ENCODE measurements at places on chromosomes 5 and 9.

GRCh38 chr9:37200433-37201005, 80.1 kb downstream of the ZCCHC7 start:
- DNase-seq = peak; percentile 26

DNA sequence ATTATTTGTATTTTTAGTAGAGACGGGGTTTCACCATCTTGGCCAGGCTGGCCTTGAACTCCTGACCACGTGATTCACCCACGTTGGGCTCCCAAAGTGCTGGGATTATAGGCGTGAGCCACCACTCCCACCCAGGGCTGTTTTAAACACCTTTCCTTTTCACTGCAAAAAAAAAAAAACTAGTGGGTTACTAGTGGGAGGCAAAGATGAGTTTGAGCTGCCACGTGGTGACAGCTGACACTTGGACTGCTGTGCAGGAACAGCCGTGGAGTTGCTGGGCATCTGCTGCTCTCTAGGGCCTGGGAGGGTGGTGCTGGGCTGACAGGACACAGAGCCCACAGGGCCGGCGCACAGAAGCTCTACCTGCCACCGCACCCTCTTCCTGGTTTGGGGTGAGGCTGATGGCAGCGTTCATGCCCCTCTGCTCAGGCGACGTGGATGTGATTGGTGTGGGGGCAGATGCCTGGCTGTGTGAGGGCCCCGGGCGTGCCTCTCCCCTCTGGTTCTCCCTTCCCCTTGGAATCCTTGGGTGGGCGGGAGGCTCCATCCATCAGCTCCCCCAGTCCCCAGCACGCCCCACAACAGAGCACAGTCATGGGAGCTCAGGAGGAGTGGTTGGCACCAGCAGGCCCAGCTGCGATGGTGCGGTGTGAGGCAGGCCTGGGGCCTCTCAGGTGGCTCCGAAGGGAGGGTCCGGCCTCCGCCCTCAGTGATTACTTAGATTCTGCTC, 16.9 kb downstream of the RABL6 start:
- DNase-seq = no peak

- no peak for DNase-seq
These were observed 123.6 kb downstream of the C5orf15 start for GRCh38 chr5:133844836-133845235.

- no peak for DNase-seq
These were observed 296.8 kb downstream of the MRPS30 start for GRCh38 chr5:45105491-45105994.

DNA sequence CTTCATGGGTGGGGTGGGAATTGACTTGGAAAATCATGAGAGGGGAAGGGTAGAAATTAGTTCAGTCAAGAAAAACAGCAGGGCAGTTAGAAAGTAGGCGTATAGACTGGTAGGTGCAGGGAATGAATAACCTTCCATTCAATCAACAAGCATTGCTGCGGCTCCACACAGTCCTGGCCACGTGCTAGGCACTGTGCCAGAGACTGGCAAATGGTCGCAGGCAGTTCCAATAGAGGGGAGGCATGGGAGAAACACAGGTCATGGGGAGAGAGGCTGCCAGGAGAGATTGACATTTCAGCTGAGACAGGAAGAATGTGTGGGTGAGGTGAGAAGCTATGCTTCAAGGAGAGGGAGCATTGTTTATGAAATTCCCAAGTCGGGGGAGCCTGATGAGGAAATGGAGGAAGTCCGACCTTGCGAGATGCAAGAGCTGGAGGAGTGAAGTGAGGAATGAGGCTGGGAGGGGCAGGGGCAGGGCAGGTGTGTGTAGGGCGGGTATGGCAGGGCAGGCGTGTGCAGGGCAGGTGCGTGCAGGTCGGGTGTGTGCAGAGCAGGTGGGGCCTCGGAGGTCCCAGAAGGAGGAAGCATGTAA, 54.4 kb upstream of the PPARGC1B start:
- DNase-seq = no peak

- DNase-seq = no peak
These were observed 33.5 kb downstream of the PDGFRB start for GRCh38 chr5:150122158-150122510.

DNA sequence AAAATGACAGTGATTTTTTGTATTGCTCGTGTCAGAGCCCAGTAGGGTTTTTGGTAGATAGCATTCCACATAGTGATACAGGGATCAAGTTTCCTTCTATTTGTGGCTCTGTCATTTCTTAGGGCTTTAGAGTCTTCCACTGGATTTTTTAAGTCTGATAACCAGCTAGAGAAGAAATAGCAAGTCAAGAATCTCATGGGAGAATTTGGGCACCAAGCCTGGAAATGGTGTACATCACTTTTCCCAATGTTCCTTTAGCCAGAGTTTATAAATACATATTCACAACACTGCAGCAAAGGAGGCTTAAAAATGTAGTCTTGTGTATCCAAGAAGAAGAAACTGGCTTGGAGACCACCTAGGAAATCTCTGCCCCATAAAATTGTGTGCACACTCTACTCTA, 647.1 kb upstream of the KLF4 start:
- no peak for DNase-seq

DNA sequence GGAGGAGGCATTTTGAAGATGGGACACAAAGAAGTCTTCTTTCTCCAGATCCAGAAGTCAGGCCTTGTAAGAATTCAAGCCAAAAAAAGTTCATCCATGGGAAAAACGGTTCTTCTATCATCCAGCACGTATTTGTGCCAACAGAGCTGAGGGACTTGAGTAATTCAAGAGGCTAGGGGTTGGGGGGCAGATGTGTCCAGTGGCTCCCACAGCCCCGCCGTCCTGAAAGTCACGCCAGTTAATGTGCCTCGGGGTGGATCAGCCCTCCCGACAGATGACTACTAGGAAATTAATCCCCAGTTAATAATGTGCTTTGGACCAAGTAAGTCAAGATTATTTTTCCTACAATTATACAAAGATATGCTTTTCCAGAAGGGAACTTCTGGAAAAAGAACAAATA, 23.4 kb downstream of the NREP start:
- DNase-seq = no peak

GRCh38 chr5:53557386-53557785, 3.1 kb upstream of the NDUFS4 start:
- no peak for DNase-seq

GRCh38 chr5:160371294-160371693, 868 bp upstream of the C1QTNF2 start:
- DNase-seq = no peak

DNA sequence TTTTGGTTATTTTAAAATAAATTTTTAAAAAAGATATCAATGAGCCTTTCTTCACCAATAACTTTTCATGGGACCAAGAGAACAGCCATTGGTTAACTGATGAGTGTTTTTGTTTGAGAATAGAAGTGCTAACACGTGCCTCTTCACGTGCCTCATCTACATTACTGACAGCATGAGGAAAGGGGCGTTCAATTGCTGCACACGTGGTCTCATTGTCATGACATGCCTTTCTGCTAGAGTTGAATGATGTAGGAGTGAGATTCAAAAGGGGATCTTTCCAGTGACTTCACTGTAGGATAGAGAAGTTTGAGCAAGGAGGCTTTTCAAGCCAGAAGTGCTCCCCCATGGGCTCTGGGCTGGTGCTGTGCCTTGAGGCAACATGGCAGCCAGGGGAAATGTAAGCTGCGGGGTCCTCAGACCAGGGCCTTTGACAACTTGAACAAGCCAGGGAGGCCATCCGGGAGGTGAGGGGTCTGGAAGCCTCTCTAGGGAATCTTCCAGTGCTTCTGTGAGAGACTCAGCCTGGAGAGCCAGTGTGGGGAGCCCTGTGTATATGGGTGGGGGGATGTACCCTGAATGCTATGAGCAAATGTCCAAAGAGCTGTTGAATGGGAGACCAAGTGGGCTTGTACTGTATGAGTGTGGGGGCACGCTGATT, 51.2 kb upstream of the FSTL4 start:
- no peak for DNase-seq

- DNase-seq = no peak
These were observed 248.1 kb downstream of the PDE4D start for GRCh38 chr5:59645380-59645779.

GRCh38 chr5:132310141-132310834, 16.1 kb downstream of the SLC22A4 start:
- no peak for DNase-seq

DNA sequence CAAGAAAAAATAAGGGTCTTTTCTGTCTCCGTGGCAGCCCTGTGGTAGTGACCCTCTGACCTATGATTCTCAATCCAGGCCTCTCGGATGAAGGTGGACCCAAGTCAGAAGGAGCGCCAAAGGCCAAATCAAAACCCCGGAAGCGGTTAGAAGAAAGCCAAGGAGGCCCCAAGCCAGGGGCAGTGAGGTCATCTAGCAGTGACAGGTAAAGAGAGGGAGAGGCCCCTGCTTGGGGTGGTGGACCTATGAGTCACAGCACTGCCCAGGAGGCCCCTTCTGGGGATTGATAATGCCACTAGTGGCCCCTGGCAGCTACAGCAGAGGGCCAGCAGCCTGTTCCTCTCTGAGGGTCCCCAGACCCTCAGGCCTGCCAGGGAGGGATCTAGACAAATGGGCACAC, 6.4 kb upstream of the SLC2A8 start:
- no peak for DNase-seq

GRCh38 chr9:27627188-27627564, 53.9 kb upstream of the C9orf72 start:
- no peak for DNase-seq

DNA sequence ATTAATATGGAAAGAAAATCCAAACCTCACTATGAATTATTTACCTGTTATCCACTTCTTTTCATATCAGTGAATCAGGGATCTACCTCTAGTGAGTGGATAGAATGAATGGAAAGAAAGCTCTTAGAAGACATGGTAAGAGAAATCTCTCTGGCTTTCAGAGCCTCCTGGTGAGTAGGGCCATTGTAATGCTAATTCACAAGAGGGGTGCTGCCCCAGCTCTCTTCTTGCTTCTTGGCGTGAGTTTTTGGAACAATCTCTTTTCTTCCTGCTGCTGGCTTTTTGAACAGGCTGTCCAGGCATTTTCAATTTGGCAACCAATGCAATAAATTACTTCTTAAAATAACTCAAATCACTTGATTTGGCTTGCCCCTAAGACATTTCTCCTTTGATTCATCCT, 49.9 kb upstream of the KCNN2 start:
- DNase-seq = no peak

DNA sequence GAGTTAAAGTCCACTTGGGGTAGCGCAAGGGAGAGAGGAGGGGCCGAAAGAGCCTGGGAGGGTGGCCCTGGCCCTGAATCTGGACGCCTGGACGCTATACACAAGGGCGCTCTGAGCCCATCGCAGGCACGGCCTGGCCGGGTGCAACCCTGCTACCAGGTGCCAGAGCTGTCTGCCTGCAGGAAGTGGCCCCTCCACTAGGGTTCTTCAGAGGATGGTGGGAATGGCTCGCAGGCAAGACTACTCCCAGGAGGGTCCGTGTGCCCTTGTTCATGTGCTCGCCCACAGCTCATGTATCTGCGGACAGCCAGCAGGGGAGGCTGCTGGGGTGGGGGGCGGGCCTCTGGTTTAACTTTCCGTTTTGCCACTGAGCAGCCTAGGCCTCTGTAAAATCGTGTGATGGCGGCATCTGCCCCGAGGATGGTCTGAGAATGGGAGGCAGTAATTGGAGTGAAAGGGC, 1.4 kb upstream of the NKD2 start:
- no peak for DNase-seq

DNA sequence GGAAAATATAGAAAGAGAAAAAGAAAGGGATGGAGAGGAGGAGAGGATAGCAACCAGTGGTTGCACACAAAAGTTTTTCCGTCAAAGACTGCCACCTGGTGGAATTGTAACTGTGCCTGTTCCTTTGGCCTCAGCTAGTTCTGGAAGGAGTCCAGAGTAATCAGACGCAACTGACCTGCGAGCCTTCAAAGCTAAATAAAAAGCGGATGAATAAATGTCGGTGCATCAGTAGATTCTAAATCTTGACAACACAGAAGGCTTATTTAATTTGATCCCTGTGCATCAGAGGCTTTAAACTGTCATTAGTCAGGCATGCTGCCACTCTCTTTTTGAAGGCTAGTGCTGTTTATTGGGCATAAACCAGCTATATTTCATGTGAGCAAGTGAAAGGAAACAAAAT, 132.9 kb upstream of the ACO1 start:
- no peak for DNase-seq

- peak; percentile 62 for DNase-seq
These were observed 336.8 kb downstream of the GLIS3 start for GRCh38 chr9:3962971-3963642.

DNA sequence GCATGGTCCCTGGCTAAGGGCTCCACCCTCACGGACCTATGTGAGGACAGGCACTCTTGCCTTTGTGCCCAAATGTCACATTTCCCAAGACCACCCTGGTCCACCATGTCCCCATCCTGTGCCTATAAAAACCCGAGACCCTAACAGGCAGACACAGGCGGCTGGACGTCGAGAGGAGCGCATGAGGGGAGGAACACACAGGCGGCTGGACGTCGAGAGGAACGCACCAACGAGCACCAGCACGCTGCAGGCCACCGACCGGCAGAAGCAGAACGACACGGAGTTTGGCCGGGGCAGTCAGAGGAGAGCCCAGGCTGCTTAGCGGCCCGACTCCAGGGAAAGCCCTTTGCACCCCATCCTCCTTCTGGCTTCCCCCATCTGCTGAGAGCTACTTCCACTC, 119.9 kb downstream of the ADAMTS2 start:
- no peak for DNase-seq

GRCh38 chr5:42057254-42057690, 132.2 kb downstream of the FBXO4 start:
- DNase-seq = no peak

DNA sequence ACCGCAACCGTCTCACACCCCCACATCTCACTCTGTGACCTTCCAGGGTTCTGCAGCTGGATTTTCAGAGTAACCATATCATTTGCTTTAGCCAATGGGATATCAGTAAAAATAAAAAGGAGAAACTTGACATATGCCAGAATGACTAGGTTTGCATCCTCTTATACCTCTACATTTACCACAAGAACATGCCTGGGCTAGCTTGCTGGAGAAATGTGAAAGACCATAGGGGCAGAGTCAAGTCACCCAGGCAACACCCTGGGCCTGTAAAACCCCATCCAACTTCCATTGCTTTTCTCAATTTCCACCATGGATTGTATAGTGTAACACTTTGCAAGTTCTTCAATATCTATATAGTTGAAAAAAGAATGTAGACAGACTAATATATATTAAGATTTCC, 731.1 kb downstream of the PTPRD start:
- no peak for DNase-seq

- peak; percentile 95 for DNase-seq
These were observed 6.0 kb downstream of the B4GALT1 start for GRCh38 chr9:33161011-33161588.

- peak; percentile 55 for DNase-seq
These were observed 14.7 kb downstream of the COL15A1 start for GRCh38 chr9:98958271-98958984.

DNA sequence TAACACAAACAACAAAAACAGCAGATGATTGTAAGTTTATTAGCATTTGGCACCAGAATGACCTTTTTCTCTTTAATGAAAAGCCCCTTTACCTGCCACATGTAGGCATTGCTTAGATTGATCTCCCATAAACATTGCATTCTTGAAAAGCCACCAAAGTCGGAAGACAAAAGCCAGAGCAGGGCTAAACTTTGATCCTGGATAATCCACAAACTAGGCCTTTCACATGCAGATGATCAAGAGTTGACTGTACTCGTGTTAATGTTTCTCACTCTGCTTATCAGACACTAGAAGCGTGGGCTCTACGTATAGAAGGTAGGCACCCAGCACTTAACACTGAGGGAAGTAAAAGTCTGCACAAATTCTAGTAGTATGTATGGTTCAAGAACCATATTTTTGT, 21.0 kb upstream of the PHF2 start:
- DNase-seq = no peak
